ENCODE measurements at places on chromosomes 4 and X. TPM values are rescaled to one million over a fixed set of nuclear protein-coding genes. Genes with fewer than 3 reads are reported as not detected.

The PCDH7 gene
- total RNA-seq: not detected

The RTL9 gene
- not detected for total RNA-seq

The SPACA5 gene
- total RNA-seq: 0.32 TPM

The MAGEC2 gene
- total RNA-seq: not detected

The TAF9B gene
- total RNA-seq: 25.6 TPM

The NAP1L3 gene
- total RNA-seq: 1.1 TPM

The MAGEC1 gene
- not detected for total RNA-seq

The PNMA5 gene
- 0.06 TPM for total RNA-seq

GRCh38 chr4:95156452-95156765, 392.4 kb downstream of the UNC5C start:
- H3K4me3 ChIP-seq: no peak overlapping the region
- H3K4me1 ChIP-seq: peaks cover 32% of the 10 kb centered on the region
- DNase-seq: no peak
- H3K27me3 ChIP-seq: no peaks in the 10 kb centered on the region

- no peak overlapping the region for H3K4me3 ChIP-seq
- no peaks in the 10 kb centered on the region for H3K36me3 ChIP-seq
- DNase-seq: no peak
- H3K27ac ChIP-seq: no peak overlapping the region
- no peaks in the 10 kb centered on the region for H3K4me1 ChIP-seq
Observed at GRCh38 chrX:123773258-123773988, 40.6 kb upstream of the THOC2 start.

DNA sequence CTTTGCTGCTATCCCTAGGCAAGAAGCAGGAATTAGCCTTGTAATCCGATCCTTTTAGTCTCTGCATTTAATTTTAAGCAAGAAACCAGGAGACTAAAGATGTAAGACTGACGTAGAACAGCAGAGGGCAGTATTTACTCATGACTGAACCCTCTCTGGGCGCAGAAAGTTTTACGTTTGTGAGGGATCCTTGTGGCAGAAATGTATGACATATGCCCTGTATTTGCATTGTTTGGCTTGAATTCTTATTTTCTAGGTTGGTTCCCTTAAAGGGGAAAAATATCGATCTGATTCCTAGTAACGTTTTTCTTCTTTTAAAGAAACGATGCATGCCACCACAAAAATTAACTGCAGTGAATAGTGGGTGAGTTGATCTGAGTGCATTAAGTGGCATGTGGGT, 1.3 kb upstream of the FAT4 start:
- no peak overlapping the region for H3K27ac ChIP-seq
- peak; percentile 55 for DNase-seq

- peaks cover 7% of the 10 kb centered on the region for H3K4me1 ChIP-seq
- no peak overlapping the region for H3K27ac ChIP-seq
- DNase-seq: no peak
- H3K4me3 ChIP-seq: no peak overlapping the region
- H3K36me3 ChIP-seq: no peaks in the 10 kb centered on the region
- no peaks in the 10 kb centered on the region for H3K27me3 ChIP-seq
Observed at GRCh38 chrX:117892469-117892868, 224.1 kb downstream of the KLHL13 start.

- peaks cover 12% of the 10 kb centered on the region for H3K27me3 ChIP-seq
- H3K4me3 ChIP-seq: peak overlapping the region; percentile 98
- peaks cover 16% of the 10 kb centered on the region for H3K36me3 ChIP-seq
- H3K4me1 ChIP-seq: peaks cover 32% of the 10 kb centered on the region
- peak overlapping the region; percentile 96 for H3K27ac ChIP-seq
- DNase-seq: peak; percentile 22
Observed at GRCh38 chr4:147683188-147683591, 773 bp downstream of the PRMT9 start.

DNA sequence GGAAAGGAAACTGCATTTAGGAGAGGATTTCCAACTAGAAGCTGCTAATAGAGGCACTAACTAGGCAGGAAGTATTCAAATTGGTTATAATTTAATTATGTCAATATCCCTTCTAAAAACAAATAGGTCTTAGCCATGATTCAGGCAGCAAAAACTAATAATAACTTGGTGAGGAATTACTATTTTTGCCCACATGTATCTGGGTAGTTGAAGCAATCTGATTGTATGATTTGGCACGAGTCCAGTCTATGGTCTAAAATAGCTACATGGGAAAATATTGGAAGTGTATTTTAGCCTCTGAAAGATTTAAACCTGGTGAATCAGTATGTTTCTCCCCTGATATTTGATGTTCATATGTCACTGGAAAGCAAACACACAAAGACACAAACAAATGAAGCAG, 62.2 kb downstream of the MFAP3L start:
- no peaks in the 10 kb centered on the region for H3K4me1 ChIP-seq
- H3K27me3 ChIP-seq: peaks cover 10% of the 10 kb centered on the region
- no peaks in the 10 kb centered on the region for H3K36me3 ChIP-seq
- no peak overlapping the region for H3K27ac ChIP-seq

- no peaks in the 10 kb centered on the region for H3K4me1 ChIP-seq
- no peaks in the 10 kb centered on the region for H3K36me3 ChIP-seq
- no peak for DNase-seq
Observed at GRCh38 chr4:185712350-185713024, 99.5 kb downstream of the SORBS2 start.

- DNase-seq: no peak
- no peaks in the 10 kb centered on the region for H3K4me1 ChIP-seq
- H3K27ac ChIP-seq: no peak overlapping the region
- H3K27me3 ChIP-seq: peaks cover 7% of the 10 kb centered on the region
- no peak overlapping the region for H3K4me3 ChIP-seq
Observed at GRCh38 chr4:89556601-89557305, 249.2 kb upstream of the GPRIN3 start.

- no peak overlapping the region for H3K27ac ChIP-seq
- H3K36me3 ChIP-seq: no peaks in the 10 kb centered on the region
- H3K4me3 ChIP-seq: no peak overlapping the region
- DNase-seq: peak; percentile 57
Observed at GRCh38 chrX:101595739-101596419, 21.9 kb downstream of the ARMCX6 start.

- no peaks in the 10 kb centered on the region for H3K36me3 ChIP-seq
- H3K27me3 ChIP-seq: no peaks in the 10 kb centered on the region
- no peak for DNase-seq
- no peaks in the 10 kb centered on the region for H3K4me1 ChIP-seq
- no peak overlapping the region for H3K4me3 ChIP-seq
Observed at GRCh38 chr4:18850867-18851266, 829.3 kb upstream of the LCORL start.

GRCh38 chr4:167399201-167399600, 164.9 kb upstream of the SPOCK3 start:
- no peak overlapping the region for H3K4me3 ChIP-seq
- H3K4me1 ChIP-seq: no peaks in the 10 kb centered on the region
- no peak overlapping the region for H3K27ac ChIP-seq
- H3K36me3 ChIP-seq: no peaks in the 10 kb centered on the region
- no peaks in the 10 kb centered on the region for H3K27me3 ChIP-seq

DNA sequence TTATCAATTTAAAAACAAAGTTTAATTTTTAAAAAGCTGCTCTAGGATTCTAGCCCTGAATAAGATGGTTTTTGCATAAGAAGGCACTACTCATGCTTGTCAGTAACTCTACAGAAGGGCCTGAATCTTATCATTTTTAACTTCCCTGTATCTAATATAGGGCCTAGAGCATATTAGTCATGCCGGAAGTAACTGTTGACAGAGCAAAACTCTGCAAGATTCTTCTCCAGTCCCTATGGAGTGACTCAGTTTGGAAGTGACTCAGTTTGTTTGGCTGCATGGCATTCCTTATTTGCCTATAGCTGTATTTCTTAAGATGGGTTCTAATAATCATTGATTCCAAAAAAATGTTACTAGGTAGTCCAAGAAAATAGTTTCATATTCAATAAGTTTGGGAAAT, 431.8 kb upstream of the HTR2C start:
- no peak overlapping the region for H3K4me3 ChIP-seq
- no peaks in the 10 kb centered on the region for H3K36me3 ChIP-seq
- no peak for DNase-seq
- no peak overlapping the region for H3K27ac ChIP-seq
- no peaks in the 10 kb centered on the region for H3K4me1 ChIP-seq
- no peaks in the 10 kb centered on the region for H3K27me3 ChIP-seq

- H3K36me3 ChIP-seq: peaks cover 7% of the 10 kb centered on the region
- H3K4me3 ChIP-seq: no peak overlapping the region
- no peak for DNase-seq
- H3K27me3 ChIP-seq: peaks cover 31% of the 10 kb centered on the region
- no peak overlapping the region for H3K27ac ChIP-seq
Observed at GRCh38 chr4:40626183-40626990, 3.3 kb downstream of the RBM47 start.

DNA sequence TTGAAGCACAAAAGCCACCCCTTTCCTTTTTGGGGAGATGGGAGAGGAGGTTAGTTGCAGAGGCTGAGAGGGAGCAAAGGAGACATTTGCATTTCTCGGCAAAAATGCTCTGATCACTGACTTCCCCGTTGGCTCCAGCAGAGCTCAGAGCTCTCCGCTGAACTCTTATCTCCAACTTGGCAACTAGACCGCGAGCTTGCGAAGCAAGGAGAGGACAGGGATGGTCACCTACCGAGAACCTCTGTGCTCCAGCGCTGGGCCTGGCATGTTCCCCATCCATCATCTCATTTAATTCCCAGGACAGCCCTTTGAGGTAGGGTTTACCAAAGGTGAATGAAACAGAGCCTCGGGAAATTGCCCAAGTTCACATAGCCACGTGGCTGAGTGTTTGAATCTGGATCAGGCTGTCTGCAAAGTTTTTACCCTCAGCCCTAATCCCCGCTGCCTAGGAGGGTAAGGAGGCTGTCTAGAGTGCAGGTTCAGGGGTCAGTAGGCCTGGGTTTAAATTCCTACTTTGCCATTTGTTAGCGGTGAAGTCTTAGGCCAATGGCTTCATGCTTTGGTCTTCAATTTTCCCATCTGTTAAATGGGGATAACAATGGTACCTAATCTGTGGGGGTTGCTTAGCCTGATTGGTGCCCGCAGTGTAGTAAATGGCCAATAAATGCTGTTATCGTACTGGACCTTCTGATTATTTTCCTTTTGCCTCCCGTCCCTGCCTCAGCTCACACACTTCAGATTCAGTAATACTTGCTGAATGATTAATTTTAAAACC, 3.8 kb upstream of the CITED1 start:
- no peak for DNase-seq
- no peak overlapping the region for H3K4me3 ChIP-seq
- peaks cover 22% of the 10 kb centered on the region for H3K4me1 ChIP-seq
- peaks cover 45% of the 10 kb centered on the region for H3K27me3 ChIP-seq
- no peaks in the 10 kb centered on the region for H3K36me3 ChIP-seq

DNA sequence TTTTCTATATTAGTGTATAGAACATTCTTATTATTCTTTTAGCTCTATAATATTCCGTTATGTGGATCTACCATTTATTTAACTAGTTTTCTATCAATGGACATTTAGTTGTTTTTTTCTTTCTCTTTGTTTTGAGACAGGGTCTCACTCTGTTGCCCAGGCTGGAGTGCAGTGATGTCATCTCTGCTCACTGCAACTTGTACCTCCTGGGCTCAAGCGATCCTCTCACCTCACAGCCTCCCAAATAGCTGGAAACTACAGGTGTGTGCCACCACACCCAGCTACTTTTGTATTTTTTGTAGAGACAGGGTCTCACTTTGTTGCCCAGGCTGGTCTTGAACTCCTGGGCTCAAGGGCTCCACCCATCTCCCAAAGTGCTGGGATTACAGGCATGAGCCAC, 10.8 kb downstream of the TMEM165 start:
- no peak overlapping the region for H3K4me3 ChIP-seq
- H3K4me1 ChIP-seq: peaks cover 45% of the 10 kb centered on the region
- no peaks in the 10 kb centered on the region for H3K27me3 ChIP-seq

- no peak for DNase-seq
- no peaks in the 10 kb centered on the region for H3K27me3 ChIP-seq
- no peak overlapping the region for H3K27ac ChIP-seq
- no peak overlapping the region for H3K4me3 ChIP-seq
- H3K4me1 ChIP-seq: no peaks in the 10 kb centered on the region
Observed at GRCh38 chr4:71445811-71446210, 107.0 kb downstream of the SLC4A4 start.

GRCh38 chrX:79140731-79141130, 3.8 kb upstream of the GPR174 start:
- no peak overlapping the region for H3K4me3 ChIP-seq
- no peak for DNase-seq
- no peak overlapping the region for H3K27ac ChIP-seq
- H3K36me3 ChIP-seq: peaks cover 4% of the 10 kb centered on the region

- no peaks in the 10 kb centered on the region for H3K4me1 ChIP-seq
- H3K36me3 ChIP-seq: no peaks in the 10 kb centered on the region
- H3K27me3 ChIP-seq: no peaks in the 10 kb centered on the region
Observed at GRCh38 chr4:90960433-90960832, 833.2 kb downstream of the CCSER1 start.

GRCh38 chr4:139557556-139558110, 1.6 kb upstream of the SETD7 start:
- peaks cover 48% of the 10 kb centered on the region for H3K4me1 ChIP-seq
- no peaks in the 10 kb centered on the region for H3K36me3 ChIP-seq
- H3K4me3 ChIP-seq: peak overlapping the region; percentile 87
- H3K27me3 ChIP-seq: peaks cover 24% of the 10 kb centered on the region
- peak; percentile 14 for DNase-seq

GRCh38 chr4:19936476-19936875, 315.2 kb upstream of the SLIT2 start:
- no peaks in the 10 kb centered on the region for H3K4me1 ChIP-seq
- no peaks in the 10 kb centered on the region for H3K27me3 ChIP-seq

DNA sequence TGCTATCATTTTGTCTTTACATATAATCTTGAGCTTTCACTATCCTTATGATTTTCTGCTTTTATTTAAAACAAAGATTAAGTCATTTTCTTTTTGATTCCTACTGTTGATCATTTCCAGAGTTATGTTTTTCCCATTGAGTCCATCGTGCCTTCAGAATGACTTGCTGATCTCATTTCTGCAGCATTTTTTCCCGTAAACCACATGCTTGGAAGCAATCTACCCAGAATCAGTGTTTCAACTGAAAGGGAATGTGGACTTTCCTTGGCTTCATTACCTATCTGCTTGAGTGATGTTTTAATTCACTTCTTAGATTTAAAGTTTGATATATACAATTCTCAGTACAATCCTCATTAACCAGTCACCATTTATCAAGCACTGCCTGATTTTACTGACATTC, 192.4 kb upstream of the FSTL5 start:
- no peaks in the 10 kb centered on the region for H3K27me3 ChIP-seq
- no peaks in the 10 kb centered on the region for H3K4me1 ChIP-seq
- H3K4me3 ChIP-seq: no peak overlapping the region
- DNase-seq: no peak
- H3K27ac ChIP-seq: no peak overlapping the region

GRCh38 chr4:78570117-78570516, 18.5 kb downstream of the ANXA3 start:
- H3K27ac ChIP-seq: no peak overlapping the region
- peaks cover 8% of the 10 kb centered on the region for H3K27me3 ChIP-seq
- no peaks in the 10 kb centered on the region for H3K4me1 ChIP-seq

GRCh38 chrX:118694638-118695037, 32.8 kb upstream of the IL13RA1 start:
- H3K4me1 ChIP-seq: no peaks in the 10 kb centered on the region
- DNase-seq: no peak
- H3K36me3 ChIP-seq: peaks cover 16% of the 10 kb centered on the region
- no peak overlapping the region for H3K4me3 ChIP-seq
- no peaks in the 10 kb centered on the region for H3K27me3 ChIP-seq

GRCh38 chr4:38943343-38943742, 75.7 kb downstream of the FAM114A1 start:
- no peak overlapping the region for H3K4me3 ChIP-seq
- peaks cover 14% of the 10 kb centered on the region for H3K4me1 ChIP-seq
- no peaks in the 10 kb centered on the region for H3K36me3 ChIP-seq
- H3K27me3 ChIP-seq: no peaks in the 10 kb centered on the region

Measured in activated CD4-positive, alpha-beta T cell treated with anti-CD3 and anti-CD28 coated beads, Interleukin-2, amount 10 ng/mL, durations not matched to agents 7 days and 5 days (primary cell).